Head of caudate nucleus (tissue), 42 donors: ENCODE measurements at places on chromosomes 1 and 21.

DNA sequence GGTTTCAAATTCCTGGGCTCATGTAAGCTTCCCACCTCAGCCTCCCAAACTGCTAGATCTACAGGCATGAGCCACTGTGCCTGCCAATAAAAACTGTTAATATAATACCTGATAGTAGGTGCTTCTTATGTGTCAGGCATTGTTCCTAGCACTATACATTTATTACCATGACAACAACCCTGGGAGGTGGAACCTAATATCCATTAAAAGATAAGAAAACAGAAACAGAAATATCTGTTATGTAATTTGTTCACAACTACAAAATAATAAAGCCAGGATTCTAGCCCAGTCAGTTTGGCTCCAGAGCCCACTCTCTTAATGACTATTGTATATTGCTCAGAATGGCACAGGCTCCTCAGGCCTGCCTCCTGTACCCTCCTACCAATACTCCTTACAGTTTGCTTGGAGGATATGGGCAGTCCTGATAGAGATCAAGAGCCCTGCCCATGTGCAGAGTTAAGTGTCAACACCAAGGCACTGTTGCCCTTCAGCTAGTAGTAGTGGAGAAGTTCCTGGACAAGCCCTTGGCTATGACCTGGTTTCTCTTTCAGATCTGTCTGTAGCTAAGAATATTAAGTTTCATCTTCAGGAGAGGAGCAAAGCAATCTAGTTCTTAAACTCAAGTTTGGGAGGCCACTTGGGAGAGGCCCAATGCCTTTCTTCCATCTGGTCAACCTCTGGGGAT lies 22.4 kb downstream of the RPL5 start:
- no peak for DNase-seq

DNA sequence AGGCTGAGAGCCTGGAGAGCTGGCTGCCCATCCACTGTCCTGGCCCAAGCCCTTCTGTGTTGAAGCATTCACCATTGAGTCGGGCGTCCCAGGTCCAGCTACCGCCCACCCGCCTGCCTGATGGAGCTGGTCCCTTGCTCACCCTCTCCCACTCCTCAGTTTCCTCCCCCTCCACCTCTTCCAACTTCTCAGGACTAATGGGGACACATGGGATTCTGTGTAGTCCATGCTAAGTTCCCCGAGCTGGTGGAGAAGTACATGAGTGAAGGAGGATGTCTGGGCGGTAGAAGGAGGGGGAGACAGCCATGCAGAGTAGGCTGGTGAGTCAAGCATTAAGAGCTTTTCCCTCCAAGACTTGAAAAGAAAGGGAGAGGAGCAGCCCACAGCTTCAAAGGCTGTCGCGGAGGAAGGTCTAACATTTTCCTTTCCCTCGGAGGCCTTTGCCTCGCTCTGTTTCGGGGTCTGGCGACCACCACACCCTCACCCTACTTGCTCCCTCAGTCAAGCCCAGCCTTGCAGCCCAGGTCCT lies 561 bp downstream of the SLC26A9 start:
- DNase-seq: no peak

GRCh38 chr1:243686159-243686558 lies 163.9 kb downstream of the AKT3 start:
- no peak for DNase-seq

DNA sequence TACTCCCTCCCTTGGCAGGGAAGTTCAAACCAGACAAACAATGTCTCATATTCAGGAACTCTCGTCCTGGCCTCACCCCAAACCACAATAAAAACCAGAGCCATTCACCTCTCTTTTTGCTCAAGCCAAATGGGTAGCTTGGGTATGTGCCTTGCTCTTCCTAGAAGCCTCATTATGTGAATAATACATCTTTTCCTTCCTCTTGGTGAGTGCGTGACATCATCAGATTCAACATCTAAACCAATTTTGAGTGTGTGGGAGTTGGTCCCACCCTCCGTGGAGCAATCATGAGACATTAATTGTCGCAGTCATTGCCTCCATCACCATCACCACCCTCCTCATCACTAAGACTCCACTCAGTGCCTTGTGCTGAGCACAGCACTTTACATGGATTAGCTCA lies 482.9 kb downstream of the PTPRU start:
- DNase-seq: no peak

DNA sequence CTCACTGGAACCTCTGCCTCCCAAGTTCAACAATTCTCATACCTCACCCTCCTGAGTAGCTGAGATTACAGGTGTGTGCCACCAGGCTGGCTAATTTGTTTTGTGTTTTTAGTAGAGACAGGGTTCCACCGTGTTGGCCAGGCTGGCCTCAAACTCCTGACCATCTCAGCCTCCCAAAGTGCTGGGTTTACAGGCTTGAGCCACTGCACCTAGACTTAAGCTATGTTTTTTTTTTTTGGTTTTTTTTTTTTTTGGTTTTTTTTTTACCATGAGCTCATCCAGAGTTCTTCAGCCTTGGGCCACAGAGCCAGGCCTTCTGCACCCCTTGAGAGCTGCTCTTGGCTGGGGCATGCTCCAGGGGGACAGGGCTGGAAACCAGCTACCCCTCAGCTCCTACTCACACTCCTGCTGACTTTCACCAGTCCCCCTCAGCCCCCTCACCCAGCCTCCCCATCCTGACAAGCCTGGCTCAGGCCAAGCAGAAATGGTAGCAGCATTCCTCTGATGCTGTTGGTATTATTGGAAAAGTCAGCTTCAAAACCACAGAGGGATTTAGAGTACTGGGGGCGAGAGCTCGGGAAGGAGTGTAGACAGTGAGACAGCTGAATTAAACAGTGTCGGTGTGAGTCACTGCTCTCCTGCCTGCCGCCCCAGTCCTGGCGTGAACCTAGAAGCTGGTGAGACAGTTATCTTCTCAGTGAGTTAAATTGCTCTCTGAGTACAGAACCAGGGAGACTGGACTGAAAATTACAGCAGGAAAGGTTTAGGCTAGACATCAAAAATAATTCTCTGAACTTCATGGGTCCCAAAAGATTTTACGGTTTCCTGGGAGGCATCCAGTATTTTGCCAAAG lies 63.7 kb downstream of the NAV1 start:
- peak; percentile 69 for DNase-seq

DNA sequence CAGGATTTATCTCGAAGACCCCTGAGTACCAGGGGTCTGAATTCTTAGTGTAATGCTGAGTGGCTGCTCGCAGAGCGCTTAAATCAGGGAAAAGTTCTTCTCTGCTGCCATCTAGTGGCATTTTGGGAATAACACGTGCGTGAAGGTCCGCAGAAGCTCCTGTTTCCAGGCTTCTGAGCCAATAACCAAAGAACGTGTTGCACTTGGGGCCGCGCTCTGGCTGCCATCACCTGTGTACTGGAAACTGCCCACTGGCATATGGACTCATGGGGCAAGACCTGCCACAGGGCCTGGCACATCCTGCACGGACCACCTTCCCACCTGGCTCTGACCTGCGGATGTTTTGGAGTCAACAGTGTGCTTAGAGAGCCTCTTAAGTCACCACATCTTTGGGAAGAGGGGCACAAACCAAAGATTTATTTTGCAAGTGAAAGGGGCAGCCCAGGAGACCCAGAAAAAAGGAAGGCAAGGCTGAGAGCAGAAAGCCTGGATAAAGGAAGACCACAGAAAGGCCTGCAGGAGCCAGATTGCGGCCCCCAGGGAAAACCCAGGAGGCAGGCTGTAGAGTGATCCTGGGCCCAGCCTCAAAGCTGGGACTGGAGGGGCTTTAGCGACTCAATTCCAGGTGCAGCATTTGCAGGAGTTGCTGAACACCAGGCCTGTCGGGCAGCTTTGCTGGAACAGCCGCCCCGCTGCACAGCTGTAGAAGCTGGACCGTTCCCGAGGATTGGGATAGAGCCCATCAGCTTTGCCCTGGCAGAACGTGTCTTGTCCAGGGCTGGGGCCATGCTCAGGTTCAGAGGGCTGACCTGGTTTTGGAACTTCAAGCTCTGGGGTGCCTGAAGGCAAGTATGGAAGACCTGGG lies 13.0 kb downstream of the CHIT1 start:
- DNase-seq: peak; percentile 56

DNA sequence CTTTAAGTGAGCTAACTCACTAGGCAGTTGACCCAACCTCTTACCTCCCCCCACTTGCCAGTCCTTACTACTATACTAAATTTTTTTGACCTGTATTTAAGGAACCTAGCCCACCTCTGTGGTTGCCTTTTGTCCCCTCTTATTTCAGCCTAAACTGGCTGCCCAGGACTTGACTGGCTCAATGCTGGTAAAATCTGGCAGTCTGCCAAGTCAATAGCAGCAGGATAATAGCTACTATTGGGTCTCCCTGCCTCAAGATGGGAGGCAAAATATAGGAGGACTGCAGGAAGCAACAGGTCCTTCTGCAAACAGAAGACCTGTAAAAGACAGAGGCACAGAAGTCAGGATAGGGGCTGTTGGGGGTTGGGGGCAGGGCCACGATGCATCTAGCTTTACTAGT lies 144.2 kb upstream of the POGK start:
- DNase-seq: no peak

- DNase-seq: no peak
Observed at GRCh38 chr1:151486557-151486956, 24.6 kb upstream of the CGN start.

DNA sequence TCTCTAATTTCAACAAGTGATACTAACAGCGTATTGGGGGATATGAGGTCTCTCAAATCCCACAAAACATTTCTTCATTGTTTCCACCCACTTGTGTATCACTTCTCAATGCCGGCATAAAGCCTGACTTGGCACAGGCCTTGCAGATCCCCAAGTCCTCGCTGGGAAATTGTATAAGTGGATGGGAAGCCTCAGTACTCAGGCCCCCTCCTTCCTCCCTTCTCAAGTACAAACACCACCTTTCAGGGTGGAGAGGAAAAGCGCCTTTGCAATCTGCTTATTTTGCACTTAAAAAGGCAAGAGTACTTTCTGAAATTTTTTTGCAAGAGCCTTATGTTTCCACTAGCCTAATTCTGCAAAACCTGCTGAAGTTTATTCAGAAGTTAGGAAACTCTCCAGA lies 25.8 kb upstream of the KLHDC8A start:
- DNase-seq: no peak

- no peak for DNase-seq
Observed at GRCh38 chr21:33674226-33674625, 31.9 kb downstream of the ITSN1 start.

GRCh38 chr1:50949286-50949982 lies 10.6 kb downstream of the FAF1 start:
- DNase-seq: no peak

DNA sequence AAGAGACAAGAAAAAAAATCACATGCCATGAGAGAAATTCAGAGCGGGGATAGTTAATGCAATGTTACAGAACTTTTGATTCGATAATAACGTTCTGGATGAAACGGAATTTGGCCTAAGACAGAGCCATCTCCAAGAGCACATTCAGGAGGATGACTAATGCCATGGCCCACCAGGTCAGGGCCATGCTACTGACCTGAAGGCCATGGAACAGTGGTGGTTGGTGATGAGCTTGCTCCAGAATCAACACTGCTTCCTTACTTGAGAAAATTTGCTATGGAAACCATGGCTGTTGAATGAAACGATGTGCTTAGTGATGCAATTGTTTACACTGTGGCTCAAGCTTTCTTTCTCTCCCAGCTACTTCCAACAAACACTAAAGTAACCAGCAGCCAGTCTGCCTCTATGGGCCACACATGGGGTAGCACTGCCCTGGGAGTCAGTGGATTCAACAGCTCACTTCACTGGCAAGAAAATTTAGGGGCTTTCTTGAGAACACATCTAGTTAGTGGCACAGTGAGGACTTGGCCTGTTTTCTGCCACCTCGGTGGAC lies 299.1 kb downstream of the PCP4 start:
- DNase-seq: no peak

GRCh38 chr21:29939924-29940275 lies at the start of gene GRIK1:
GRIK1 (minus strand) TSS chr21:29939996.
- peak; percentile 13 for DNase-seq

DNA sequence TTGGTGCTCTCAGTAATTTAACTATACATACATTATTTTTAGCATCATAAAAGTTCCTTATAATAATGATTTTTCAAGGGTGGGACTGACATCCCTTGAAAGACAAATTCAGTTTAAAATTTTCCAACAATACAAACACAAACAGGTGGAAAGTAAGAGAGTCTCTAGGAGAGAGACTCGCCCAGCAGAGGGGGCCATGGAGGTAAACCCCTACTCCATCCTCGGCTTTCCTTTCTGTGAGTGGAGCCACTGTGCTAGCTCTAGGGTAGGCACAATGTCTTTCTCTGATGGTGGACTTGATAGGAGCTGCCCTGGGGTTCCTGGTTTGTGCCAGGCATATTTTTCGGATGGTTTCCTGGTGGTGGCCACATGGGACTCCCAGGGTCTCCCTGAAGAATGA lies 8.3 kb downstream of the CSMD2 start:
- no peak for DNase-seq

DNA sequence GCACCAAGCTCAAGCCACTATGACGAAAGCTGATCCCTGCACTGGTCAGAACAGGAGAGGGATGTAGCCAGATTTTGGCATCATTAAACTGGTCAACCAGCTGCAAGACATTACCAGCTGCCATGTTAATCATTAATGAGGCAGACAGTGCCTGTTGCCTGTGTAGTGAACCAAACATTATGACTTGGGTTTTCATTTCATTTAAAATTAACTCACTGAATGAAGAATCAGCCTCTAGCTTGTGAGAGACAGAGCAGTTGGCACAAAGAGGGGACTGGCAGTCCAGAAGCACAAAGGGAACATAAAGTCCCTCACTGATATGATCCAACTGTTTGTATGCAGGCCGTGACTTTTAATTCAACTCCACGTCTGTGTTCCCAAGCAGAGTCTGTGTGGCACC lies 318.9 kb downstream of the SEC16B start:
- no peak for DNase-seq

DNA sequence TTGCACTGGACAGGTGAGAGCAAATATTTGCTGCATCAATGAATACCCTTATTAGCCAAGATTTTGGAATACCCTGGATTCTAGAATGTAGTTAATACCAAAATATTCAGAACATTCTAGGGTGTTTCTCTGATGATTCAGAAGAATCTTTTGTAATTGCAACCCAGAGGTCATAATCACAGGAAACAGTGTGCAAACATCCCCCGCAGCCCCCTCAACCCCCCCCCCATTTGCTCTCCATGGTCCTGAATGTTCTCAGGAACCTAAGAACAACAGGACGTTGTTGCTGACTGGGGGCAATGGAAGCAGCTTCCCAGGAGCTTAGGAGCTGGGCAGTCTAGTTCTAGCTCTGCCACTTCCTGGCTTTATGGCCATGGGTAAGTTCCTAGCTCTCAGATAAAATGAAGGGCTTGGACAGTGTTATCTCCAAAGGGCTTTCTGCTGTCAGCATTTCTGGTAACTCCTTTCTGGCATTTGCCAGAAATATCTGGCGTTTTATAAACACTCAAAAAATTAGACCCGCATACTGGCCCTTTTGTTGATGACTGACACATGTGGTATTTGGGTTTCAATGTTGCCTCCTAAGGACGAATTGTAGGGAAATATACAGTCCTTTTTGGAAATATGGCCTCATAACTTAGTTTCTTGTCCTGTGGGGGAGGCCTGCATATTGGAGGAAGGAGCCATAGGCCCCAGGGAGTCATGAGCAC lies 178.6 kb downstream of the RRAGC start:
- DNase-seq: no peak

- no peak for DNase-seq
Observed at GRCh38 chr1:2405588-2406295, 6.6 kb downstream of the PEX10 start.
